ENCODE measurements at places on chromosomes 5 and 9. TPM values are rescaled to one million over a fixed set of nuclear protein-coding genes. Genes with fewer than 3 reads are reported as not detected.

CDC26 gene
- total RNA-seq = 19.4 TPM

SEMA5A gene
- 0.15 TPM for total RNA-seq

OLFML2A gene
- total RNA-seq = 44.5 TPM

SMIM32 gene
- total RNA-seq = 0.31 TPM

TXNDC15 gene
- 47.4 TPM for total RNA-seq

LCN12 gene
- total RNA-seq = 2.5 TPM

CER1 gene
- total RNA-seq = not detected

SLC6A7 gene
- not detected for total RNA-seq

NPR3 gene
- total RNA-seq = 0.10 TPM

OMD gene
- total RNA-seq = not detected

All from Panc1 (cell line).